ENCODE measurements at places on chromosomes 2 and 18.

- no peak for DNase-seq
Measured at GRCh38 chr2:46690825-46691224, 211.5 kb downstream of the TMEM247 start.

GRCh38 chr2:141767691-141768090 is 363.1 kb downstream of the LRP1B start:
- DNase-seq: no peak

DNA sequence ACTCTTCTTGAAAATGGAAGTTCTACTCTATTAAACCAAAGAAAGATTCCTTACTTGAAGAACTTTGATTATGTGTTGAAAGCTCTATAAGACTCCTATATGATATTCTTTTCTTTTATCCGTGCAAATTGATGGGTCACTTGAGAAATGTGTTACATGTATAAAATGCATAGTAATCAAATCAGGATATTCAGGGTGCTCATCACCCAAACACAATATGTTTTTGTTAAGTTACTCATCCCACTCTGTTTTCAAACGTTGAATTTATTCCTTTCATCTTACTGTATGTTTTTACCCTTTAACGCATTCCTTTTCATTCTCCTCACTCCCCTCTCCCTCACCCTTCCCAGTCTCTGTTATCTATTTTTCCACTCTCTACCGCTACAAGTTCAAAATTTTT is 305.5 kb upstream of the KYNU start:
- DNase-seq: no peak

DNA sequence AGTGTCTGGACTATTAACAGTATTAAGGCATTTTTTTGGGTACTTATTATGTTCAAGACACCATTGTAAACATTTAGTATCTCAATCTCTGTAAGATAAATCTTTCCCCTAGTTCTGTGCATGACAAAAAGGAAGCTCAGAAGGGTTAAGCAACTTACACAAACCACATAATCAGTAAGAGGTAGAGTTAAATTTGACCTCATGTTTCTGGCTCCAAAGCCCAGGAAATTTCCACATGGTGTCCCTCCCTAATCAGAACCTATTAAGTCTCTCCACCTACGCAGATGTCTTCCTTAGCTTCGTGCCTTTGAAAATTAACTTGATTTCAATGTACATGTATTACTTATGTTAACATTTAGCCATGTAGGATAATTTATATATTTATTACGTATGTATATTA is 2.0 kb downstream of the MFSD6 start:
- no peak for DNase-seq

DNA sequence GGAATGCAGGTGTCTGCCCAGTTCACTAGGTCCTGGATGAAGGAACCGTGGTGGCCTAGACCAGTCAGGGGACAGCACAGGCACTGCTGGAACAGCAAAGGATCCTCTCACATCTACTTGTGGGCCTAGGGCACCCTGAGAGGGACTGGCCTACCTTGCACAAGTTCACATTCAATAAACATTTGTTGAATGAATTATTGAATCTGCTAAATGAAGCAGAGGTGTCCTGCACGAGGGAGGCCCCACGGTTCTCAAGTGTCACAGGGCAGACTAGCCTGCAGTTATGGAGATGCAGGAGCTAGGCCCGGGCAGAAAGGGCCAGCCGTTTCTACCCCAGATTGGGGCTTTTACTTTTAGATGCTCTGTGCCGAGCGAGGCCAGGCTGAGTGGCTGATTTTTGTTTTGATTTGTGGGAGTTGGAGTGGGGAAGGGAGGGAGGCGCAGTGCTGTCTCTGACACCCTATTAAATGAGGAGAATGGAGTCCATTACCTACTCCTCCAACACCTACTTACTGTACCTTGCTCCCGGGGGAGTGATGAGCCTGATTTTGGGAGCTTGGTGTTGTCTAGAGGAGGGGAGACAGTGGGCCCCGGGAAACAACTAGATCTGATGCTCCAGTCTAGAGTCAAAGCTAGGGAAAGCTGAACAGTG is 18.4 kb downstream of the SH2D6 start:
- DNase-seq: no peak

GRCh38 chr18:32422201-32422600 is 48.5 kb downstream of the GAREM1 start:
- no peak for DNase-seq

GRCh38 chr2:75525434-75526310 is 35.1 kb downstream of the EVA1A start:
- DNase-seq: no peak

DNA sequence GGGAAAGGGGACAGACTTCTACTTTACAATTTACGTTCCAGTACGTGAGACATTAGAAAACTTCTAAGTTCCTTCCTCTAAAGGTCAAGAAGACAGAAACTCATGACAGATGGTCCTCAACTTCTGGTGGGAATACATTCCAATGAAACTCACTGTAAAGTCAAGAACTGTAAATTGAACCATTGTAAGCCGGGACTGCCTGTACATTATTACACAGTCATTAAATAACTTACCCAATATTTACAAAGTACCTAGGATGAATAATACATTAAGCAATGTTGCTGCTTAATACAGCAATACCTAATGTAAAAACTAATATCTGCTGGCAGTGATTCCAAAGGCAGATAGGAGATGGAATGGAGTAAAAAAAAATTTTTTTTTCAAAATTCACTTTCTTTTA is 51.9 kb downstream of the CDH2 start:
- DNase-seq: no peak

DNA sequence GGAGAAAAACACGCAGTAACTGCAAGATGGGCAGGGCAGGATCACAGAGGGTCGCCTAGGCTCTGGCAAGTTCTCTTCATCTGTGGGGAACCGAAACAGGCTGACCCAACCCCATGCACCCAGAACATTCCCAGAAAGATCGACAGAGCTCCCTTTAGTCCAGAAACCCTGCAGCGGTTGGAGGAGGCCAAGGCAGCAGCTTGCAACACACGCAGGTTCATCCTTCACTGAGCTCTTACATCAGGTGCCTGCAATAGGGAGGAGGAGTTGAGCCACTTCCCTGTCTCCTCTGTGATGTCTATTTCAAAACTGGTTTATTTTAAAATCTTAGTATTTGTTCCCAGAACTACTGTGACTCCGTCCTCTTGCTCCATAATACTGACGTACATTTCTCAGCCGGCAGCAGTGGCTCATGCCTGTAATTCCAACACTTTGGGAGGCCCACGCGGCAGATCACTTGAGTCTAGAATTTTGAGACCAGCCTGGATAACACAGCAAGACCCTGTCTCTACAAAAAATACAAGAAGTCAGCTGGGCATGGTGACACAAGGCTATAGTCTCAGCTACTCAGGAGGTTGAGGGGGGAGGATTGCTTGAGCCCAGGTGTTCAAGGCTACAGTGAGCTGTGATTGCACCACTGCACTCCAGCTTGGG is 11.5 kb upstream of the SLC11A1 start:
- DNase-seq: no peak

DNA sequence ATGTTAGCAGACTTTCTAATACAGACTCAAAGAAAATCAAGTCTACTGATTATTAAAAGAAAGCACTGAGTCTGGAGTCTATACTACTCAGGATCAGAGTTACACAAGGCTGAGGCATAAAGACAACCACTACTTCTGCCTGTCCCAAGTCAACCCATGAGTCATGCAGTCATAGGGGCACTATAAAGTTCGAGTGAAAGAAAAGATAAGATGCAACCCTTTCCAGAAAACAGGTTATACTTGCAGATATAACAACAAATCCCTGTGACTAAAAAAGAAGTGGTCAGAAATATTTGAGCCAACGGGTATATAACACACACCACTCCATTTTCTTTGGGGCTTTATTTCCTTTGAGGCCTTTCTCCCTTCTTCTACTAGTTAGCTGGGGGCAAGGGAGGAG is 18.6 kb upstream of the SCRN3 start:
- no peak for DNase-seq

DNA sequence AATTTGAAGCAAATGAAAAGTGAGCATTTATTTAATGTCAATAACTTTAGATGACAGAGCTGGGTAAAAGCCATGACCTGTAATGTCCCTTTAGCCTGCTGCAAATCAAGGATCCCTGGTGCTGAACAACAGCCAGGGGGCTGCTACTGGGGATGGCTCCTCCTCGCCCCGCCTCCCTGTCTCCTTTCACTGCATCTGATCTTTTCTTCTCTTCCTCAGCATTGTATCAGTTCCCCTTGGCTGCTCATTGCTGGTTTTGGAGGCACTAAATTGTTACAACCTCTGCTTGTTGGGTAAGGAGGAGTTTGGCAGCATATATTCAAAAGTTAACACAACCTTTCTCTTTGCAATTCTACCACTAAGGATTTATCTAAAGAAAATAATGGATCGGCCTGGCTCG is 236.3 kb upstream of the ID2 start:
- no peak for DNase-seq

DNA sequence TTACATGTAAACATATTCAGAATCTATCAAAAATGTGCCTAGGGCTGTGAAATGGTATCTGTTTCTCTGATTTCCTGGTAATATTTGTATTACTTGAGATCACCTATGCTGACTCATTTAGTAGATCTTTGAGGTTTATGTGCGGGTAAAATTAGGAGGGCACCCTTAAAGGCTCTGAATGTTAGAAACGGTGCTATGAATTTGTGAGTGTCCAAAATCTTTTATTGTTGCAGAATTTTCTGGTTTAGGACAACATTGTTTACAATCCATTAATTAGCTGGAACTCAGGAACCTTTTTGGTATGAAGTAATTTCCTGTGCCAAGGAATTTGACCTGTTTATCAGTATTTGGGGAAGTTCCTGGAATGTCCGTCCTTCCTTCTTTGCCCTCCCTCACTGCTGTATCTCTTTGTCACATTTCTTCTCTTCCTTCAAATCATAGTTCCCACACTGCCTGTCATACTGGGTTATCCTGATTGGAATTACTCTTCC is 130.5 kb downstream of the TANC1 start:
- no peak for DNase-seq

DNA sequence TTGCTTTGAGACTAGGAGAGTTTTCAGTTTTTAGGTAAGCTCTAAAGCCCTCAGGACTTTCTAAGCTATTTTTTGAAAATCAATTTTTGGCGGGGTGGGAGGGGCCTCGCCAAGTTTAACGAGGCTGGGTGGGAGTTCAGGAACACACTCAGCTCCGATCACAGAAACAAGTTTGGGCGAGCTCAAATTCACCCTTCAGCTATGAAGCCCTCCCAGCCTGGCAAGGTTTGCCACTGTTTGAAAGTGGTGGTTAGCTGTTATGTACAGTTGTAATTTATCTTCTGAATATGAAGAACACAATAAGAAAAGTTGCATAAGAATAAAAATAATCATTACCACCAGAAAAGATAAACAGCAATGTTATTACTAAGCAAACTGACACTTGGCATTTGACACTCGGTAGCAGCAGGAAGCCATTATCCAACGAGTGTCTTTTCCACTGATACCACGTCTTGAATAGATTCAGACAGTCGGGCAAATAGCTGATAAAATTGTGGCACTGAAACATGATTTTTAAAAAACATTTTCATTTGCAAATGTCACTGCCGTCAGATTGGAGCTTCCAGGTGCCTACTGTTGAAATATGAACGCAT is 59.8 kb downstream of the KCTD1 start:
- peak; percentile 74 for DNase-seq

- DNase-seq: no peak
Measured at GRCh38 chr2:16774091-16774490, 108.5 kb upstream of the CYRIA start.

DNA sequence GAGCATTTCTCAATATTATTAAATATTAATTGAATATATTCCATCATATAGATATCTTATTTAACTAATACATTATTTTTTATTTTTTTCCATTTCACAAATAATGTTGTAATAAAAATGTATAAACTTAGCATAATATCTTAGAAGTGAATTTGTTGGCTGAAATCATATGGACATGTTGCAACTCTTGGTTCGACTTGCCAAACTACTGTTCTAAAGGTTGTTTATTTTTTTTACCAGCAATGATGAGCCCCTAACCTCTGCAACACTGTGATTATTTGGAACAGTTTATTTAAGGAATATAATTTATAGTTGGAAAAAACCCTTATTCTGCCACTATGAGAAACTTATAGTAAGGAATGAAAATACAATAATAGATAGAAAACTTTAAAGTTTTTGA is 8.8 kb upstream of the NAB1 start:
- DNase-seq: no peak

DNA sequence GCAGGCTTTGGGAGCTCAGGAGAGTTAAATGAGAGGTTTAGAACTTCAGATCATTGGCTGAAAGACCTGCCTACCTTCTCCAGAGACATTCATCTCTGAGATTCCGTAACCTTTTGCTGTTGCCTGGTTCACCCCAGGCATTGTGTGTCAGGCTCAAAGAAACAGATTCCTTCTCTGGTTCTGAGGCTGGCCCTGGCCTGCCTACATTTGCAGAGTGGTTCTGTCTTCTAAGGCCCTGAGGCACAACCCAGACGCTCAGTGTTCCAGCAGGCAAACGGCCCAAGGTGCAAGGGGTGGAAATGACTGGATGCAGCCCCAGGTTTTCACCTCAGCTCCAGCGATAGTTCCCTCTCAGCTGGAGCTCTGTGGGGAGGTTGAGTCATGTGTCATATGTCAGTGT is 48.3 kb downstream of the MYO3B start:
- DNase-seq: no peak

DNA sequence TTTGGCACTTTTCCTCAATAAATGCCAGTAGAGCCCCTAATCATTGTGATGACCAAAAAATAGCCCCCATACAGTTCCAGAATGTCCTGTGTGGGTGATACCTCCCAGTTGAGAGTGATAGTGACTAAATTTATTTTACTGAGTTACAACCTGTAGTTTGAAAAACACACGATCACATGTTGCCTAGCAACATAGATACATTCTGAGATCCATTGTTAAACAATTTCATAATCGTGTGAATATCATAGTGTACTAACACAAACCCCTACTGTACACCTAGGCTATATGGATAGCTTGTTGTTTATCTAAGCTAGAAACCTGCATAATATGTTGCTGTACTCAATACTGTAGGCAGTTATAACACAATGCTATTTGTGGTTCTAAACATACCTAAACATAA is 30.6 kb downstream of the KCMF1 start:
- no peak for DNase-seq

DNA sequence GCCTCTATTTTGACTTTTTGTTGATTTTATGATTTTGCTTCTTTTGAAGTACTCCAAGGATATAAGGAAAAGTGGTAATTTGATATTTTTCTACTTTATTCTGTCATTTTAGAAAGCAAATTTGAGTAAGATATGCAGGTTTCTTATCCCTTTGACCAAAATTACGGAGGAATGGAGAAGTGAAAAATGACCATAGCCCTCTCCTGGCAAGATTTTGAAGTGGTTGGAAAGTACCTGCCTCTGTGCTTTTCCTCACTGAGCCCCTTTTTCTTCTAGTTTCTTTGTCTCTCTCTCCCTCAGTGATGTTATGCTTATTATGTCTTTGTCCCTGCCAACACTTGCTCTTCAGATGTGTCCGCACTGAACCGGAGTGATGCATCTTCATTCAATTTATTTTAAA is 898.1 kb downstream of the EPHA4 start:
- no peak for DNase-seq

DNA sequence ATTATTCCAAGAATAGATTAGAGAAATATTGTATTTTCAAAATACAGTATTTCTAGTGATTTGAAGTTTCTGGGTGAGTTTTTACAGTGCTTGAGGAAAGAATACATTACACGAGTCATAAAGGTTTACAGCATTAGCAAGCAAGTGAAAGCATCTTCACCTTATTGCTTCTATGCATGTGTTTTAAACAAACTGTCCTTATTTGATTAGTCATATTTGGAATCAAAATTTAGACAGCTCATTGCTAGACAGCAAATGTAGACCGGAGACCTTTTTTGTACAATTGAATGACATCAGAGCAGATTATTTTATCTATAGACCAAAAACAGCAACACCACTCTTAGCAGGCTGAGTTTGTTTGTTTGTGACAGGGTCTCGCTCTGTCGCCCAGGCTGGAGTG is 69.2 kb downstream of the FAM161A start:
- no peak for DNase-seq
